H9 (cell line): ENCODE measurements at places on chromosomes 4 and X.

GRCh38 chr4:41294445-41295062 lies 37.8 kb downstream of the UCHL1 start:
- no peak for DNase-seq

GRCh38 chrX:103404231-103405008 lies 28.1 kb downstream of the BEX3 start:
- DNase-seq = peak; percentile 91

- DNase-seq = no peak
Measured at GRCh38 chr4:121654738-121655137, 42.0 kb downstream of the ANXA5 start.

DNA sequence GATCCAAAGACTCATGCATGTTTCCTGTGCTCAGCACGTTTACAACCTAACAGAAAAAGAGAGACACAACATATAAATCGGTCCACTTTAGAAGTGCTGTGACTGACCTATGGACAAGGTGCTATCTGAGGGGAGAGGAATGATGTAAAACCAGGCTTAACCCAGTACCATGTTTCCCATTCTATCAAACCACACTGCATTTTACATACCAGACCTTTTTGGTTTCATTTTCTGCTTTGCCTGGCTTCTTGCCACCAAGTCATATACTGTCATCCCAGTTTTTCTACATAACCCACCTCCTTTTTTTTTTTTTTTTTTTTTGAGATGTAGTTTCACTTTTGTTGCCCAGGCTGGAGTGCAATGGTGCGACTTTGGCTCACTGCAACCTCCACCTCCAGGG lies 82.2 kb downstream of the KLF8 start:
- no peak for DNase-seq

DNA sequence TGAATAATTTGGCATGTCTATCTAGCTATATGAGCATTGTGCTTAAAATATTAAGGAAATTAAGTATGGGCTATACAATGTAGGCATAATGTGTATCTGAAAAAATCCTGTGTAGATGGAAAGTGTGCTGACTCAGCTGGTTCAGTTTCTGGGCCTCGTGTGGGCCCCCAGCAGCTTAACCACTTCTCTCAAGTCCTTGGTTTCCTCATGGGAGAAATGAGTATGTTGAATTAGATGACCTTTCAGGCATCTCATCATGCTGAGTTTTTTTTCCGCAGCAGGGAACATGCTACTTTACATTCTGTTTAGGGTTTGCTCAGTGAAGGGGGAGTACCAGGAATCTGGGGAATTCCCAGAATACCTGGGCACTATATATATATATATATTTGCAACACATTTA lies 30.5 kb downstream of the RHOH start:
- DNase-seq = no peak

DNA sequence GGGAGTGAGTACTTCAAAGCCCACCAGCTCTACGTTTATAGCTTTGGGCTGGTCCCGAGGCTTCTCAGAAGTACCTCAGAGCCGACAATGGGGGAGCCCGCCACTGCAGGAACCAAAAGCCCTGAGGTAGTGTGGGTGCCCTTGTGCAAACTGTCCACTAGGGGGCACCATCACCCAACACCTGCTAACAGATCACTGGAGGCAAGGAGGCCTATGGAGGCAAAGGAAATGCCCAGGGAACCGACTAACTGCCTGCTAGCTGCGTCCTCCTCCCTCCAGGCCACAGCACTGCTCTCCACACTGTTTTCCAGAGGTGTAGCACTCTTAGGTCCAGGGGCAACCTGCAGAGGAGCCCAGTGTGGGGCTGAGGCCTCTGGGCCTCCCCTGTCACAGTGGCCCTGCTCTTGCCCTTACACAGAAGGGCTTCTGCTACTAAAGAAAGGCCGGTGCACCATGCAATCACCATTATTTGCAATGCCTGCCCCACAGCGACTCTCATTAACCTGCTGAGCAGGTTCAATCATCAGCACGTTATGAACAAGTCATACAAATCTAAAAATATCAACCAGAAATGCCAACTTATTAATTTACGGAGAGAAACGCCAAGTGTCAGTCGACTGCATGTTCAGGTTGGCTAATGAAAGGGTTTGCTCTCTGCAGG lies 159.1 kb downstream of the NSUN7 start:
- peak; percentile 94 for DNase-seq

- DNase-seq = no peak
Measured at GRCh38 chr4:102037566-102037965, 247.0 kb downstream of the BANK1 start.

DNA sequence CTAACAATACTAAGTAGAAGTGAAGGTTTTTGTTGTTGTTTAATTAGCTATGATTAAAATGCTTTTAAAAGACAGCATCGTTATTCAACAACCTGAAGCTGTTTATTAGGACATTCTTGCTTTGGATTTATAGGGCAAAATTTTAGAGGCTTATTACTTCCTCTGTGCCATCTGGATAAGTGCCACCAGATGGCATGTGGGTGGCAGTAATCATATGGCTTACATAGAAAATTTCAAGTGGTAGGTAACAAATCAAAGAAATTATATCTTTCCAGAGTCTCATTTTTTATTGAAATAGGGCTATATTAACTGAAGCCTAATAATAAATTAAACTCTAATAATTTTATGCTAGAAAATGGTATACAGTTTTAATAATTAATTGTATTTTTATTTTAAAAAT lies 83.3 kb upstream of the HTR2C start:
- DNase-seq = no peak

DNA sequence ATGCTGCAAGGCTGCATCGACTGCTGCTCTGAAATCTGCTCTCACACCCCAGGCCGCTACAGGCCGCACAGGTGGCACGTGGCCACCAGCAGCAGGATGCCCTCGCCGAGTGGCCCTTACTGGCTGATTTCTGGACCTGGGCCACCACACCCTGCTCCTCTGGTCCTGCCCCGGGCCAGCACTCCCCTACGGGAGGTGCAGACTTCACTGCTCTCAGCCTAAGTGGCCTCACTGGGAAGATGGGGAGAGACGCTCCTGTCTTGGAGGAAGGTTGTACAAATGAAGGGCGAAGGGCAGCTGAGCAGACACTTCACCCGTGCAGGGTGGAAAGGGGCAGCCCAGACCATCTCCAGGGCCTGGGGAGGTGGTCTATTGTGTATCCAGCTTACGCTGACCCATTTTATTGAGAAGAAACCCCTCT lies 72.5 kb downstream of the ACOX3 start:
- DNase-seq = no peak

DNA sequence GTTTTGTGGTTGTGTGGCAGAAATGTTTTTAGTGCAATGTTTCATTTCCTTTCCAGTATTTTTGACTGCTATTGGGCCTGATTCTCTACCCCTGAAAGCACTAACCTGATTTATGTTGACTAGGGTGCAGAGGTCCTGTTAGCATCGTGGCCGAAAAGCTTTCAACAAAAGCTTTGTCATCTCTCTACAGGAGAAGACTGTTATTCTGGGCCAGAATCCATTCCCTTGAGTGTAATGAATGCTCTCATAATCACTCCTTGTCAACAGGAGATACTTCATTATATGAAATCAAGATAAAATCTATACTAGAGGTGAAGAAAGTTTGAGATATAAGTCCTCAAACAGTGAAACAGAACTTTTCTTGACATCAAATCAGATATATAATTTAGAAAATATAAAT lies 195.5 kb downstream of the ZNF330 start:
- no peak for DNase-seq

DNA sequence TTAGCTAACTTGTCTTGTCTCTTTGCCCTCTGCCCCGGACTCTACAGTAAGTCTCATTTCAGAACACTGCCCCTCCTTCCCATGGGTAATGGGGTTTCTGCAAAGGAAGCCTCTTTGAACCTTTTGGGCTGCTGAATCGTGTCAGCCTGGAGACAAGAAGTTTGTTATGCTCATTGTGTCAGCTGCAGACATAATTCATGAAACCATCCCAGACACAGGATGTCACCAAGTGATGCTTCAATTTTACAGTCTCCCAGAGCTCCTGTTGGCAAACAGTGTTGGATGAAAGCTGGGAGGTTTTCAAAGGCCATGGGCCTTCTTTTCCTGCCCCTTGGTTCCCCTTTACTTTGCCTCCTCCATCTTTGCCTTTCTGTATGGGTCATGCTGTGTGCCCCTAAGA lies 223.1 kb upstream of the TAPT1 start:
- DNase-seq = no peak

- DNase-seq = peak; percentile 32
Measured at GRCh38 chr4:134328741-134329140, 127.2 kb upstream of the PABPC4L start.

GRCh38 chr4:85759388-85759787 lies 284.4 kb downstream of the ARHGAP24 start:
- DNase-seq = no peak

- no peak for DNase-seq
Measured at GRCh38 chrX:49166914-49167739, 4.6 kb downstream of the MAGIX start.

DNA sequence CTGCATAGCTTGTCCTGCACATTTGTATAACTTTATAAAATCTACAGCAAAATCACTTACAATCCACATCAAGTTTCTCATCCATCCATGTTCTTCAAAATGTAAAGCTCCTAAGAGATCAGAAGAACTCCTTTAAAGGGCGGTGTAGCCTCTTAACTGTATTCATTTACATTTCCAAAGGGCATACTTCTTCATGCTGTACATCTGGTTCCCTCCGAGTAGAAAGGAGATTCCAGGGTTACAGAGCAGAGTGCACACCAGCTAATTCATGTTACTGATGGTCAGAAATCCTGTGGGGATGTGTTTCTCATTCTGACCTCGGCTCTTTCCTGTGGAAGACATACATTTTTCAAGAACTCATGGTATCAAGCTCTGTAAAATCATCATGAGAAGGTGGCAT lies 231.8 kb downstream of the ARAP2 start:
- DNase-seq = no peak

DNA sequence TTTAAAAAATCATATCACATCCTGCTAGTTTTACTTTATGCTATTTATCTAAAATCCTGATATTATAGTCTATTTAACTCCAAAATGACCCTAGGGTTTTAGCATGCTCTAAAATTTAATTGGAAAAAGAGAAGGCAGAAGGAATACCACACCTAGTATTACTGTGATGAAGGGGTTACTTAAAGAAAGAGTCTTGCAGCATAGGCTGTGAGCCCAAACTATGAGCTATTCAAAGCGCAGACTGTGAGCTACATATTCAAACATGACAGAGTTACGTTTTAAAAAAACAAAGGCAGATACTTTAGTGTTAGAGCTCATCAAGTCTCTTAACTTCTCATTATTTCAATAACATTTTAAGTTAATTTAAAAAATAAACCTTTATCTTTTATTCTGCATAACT lies 247.7 kb upstream of the ETNPPL start:
- no peak for DNase-seq

DNA sequence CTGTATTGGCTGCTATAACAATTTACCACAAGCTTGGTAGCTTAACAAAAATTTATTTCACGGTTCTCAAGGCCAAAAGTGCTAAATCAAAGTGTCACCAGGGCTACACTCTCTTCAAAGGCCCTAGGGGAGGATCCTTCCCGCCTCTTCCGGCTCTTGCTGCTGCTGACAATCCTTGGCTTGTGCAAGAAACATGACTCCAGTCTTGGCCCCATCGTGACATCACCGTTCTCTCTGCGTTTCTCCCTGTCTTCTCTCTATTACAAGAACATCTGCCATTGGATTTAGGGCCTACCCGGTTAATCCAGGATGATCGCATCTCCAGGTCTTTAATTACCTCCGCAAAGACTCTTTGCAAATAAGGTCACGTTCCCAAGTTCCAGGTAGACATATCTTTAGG lies 10.4 kb upstream of the CLCN4 start:
- no peak for DNase-seq

GRCh38 chr4:34193451-34194154 lies 2050.7 kb downstream of the ARAP2 start:
- DNase-seq = no peak

DNA sequence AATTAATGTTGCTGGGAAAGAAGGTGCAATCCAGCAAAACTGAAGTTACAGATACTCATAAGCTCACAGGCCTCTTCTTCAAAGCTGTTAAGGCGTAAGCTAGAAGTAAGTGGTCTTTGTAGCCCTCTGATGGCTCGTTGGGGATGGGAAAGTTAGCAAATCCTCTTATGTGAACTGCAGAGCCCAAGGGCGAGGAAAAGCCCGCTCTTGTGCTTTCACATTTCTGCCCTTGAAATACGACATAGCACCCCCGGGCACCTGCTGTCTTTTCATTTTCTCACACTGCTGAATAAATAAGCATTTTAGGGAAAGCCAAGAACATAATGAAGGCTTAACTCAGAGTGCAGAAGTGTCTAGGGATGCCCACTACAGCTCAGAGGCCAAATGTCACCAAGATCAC lies 73.1 kb upstream of the SORBS2 start:
- no peak for DNase-seq

GRCh38 chr4:152467101-152467500 lies 68.8 kb downstream of the FBXW7 start:
- no peak for DNase-seq

DNA sequence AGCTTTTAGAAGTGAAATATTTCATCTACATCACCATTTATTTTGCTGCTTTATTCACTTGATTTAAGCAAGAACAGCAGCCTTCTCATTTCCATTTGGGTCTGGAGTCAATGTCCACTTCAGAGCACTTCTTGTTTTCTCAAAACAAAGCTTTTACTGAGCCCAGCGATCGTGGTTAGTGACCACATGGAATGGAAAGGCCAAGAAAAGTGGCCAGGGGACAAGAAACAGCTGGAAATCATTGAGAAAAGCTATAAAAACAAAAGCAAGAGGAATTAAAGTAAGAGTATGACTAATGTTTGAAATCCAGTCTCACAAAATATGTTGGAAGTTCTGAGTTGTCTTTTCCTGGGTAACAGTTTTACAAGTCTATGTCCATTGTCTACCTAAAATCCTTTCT lies 328.4 kb upstream of the INTU start:
- DNase-seq = no peak

DNA sequence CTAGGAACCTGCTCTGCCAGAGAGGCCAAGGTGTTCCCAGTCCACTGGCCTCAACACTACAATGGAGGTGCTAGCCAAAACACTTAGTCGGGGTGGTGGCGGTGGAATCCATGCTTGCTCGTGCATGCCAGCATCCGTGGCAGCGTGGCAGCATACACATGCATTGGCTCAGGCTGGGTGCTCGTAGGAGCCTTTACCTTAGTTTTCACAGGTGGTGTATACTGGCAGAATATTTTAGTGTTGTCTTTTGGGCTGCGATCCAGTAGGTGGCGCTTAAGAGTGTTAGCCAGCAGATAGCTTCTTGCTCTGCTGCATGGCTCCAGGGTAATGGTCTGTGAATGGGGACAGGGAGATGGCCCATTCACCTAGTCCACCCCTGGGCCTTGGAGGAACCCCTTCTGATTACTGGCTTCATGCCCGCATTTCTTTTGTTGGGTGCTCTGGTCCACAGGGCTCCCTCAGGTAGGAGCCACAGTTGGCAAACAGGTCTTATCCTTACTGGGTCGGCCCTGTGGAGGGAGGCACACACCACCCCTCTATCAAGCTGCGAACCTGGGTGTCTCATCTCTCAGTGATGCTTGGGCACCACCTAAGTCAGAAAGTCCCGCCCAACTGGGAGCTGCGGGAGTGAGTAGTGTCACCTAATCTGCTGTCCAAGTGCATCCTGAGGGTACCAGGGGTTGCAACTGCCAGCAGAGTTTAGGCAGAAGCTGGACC lies 40.0 kb downstream of the RIPPLY1 start:
- peak; percentile 71 for DNase-seq
